NCI-H526 (cell line): ENCODE measurements at places on chromosomes 4 and X.

DNA sequence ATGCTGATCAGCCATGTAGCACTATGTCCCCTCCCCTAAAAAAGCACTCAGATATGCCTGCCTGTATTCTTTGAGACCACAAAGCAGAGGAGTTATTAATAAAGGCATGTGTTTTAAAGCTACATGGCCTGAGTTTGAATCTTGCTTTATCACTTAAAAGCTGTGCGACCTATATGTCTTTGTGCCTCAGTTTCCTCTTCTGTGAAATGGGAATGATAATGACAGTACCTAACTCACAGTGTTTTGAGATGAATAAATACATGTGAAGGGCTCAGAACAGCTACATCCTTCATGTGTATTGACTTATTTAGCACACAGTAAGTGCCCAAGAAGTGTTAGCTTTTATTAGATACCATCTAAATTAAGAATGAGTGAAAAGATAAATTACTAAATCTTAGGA, 180.0 kb downstream of the WDFY3 start:
- no peak for DNase-seq

- DNase-seq, result no peak
These were observed 315.4 kb upstream of the GRIA3 start for GRCh38 chrX:122868631-122869030.

GRCh38 chr4:149555799-149556198, 259.8 kb downstream of the IQCM start:
- DNase-seq, result no peak

GRCh38 chr4:38101563-38101962, 141.4 kb downstream of the PTTG2 start:
- no peak for DNase-seq

DNA sequence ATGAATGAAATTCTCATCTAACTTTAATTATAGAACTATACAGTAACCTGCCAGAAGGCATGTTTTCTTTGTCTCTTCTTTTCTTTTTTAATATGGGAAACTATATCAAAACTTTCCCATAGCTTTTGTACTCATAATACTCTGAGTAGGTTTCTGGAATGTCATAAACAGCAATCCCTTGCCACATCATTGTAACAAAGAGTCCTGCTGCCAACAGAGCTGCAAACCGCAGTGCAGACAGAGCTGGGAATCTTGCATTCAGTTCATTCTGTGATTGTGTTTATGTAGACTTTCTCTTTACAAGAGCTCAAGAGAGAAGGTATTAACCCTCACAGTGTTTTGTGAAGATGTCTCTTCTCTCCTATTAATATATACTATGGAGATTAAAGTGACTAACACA, 304.4 kb upstream of the SLIT2 start:
- no peak for DNase-seq

- DNase-seq, result no peak
These were observed 9.2 kb upstream of the BGN start for GRCh38 chrX:153485396-153486080.

DNA sequence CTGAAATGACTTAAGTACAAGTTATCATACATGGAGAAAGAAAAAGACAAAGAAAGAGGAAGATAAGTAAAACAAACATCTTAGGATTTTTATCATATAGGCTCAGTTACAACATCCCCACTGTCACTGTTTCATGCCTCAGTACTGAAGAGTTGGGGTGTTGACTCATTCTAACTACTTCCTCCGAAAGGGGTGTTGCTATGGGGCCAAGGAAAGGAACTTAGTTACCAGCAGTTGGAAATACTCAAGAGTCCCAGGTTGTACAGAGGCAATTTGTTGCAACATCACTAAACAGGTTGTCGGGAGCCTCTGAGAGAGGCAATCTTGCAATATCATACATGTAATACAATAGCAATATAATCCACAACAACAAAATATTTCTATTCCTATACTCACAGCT, 1264.7 kb downstream of the PCDH7 start:
- DNase-seq, result no peak

- no peak for DNase-seq
These were observed 28.8 kb upstream of the IL13RA1 start for GRCh38 chrX:118698516-118699170.

DNA sequence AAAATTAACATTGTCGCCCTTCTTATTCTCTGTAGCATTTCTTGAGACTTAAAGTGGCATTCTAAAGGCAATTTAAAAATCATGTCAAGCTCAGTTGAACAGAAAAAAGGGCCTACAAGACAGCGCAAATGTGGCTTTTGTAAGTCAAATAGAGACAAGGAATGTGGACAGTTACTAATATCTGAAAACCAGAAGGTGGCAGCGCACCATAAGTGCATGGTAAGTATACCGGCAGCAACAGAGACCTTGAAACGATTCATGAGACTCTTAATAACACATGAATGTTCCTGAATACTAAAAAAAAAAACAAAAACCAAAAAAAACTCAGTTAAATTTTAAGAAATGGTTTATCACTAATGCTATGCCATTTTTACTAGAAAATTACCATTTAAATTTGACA, 82.4 kb upstream of the HPRT1 start:
- peak; percentile 16 for DNase-seq

DNA sequence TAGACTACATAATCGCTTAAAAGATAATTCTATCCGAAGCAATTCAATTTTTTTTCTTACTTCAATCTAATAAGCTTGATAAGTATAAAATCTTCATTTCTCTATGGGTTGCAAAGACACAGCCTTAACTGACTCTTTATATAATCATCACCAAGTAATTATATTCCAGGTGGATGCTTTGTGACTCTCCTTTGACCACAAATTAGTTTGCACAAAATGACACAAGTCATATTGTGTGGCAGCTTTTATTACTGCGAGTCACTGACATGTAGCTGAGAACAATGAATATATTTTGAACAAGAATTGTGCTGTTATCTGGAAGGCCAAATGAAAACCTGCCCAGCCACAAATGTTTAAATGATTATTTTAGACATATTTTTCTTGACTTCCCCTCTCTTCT, 1727.8 kb downstream of the ARAP2 start:
- DNase-seq, result no peak

- no peak for DNase-seq
These were observed 17.0 kb upstream of the LNX1 start for GRCh38 chr4:53608242-53608641.

- no peak for DNase-seq
These were observed 832.4 kb downstream of the STIM2 start for GRCh38 chr4:27692868-27693634.

GRCh38 chrX:84078991-84079390, 109.0 kb downstream of the RPS6KA6 start:
- no peak for DNase-seq

GRCh38 chr4:185062606-185063005, 44.3 kb downstream of the HELT start:
- no peak for DNase-seq

DNA sequence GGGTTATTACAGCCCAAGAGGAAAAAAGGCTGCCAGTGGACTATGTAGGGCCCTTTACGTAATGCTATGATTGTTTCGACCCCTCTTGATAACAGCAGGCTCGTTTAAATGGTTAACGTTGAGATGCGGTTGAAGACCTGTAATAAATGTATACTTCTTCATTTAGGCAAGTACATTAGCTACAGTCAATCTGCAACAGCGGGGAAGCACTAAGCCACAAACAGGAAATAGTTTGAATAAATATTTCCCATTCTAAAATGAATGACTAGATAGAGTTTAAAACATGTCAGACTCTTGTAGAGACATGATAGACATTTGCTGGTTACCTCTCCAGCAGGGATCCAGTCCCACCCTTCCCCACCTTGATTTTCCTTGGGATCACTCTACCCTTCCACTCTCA, 38.1 kb upstream of the STIM2 start:
- no peak for DNase-seq

DNA sequence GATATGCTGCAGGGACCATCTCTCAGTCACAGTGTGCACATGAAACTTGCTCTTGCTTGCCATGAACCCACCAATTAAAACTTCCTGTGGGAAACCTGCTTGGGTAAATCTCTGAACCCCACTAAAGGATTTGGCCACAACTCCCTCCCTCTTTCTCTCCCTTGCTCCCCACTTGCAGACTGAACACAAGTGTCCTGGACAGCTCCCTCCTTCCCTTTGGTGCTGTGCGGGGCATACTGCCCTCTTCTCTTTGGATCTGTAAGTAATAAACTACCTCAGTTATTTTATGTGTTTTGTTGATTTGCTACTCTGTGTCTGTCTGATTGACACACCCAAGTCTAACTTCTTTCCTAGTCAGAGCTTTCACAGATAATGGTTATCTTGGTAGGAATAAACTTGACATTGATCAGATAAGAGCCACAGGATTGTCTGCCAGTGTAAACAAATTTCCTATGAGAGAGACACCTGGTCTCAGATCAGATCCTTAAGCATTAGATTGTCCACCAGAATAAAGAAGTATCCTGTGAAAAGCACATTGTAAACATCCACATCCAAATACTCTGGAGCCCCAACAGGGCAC, 41.8 kb downstream of the SULT1E1 start:
- DNase-seq, result no peak

DNA sequence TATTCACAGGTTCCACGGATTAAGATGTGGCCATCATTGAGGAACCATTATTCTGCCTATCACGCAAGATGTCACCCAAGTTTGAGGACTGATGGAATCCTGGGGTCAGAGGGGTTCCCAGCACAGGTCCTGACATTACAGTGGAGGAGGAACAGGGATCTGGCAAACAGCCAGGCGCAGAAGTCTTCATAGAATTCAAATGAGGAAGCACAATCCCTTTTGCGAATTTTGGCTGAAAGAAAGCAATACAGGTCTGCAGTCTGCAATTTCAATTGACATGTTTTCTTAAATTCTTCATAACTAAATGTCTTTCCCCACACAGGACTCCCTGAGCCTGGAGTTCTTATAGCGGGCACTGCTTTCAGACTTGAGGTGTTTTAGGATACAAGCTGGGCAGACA, 14.5 kb downstream of the DOCK11 start:
- no peak for DNase-seq

- DNase-seq, result no peak
These were observed 14.5 kb downstream of the SLC2A9 start for GRCh38 chr4:10006601-10007435.

DNA sequence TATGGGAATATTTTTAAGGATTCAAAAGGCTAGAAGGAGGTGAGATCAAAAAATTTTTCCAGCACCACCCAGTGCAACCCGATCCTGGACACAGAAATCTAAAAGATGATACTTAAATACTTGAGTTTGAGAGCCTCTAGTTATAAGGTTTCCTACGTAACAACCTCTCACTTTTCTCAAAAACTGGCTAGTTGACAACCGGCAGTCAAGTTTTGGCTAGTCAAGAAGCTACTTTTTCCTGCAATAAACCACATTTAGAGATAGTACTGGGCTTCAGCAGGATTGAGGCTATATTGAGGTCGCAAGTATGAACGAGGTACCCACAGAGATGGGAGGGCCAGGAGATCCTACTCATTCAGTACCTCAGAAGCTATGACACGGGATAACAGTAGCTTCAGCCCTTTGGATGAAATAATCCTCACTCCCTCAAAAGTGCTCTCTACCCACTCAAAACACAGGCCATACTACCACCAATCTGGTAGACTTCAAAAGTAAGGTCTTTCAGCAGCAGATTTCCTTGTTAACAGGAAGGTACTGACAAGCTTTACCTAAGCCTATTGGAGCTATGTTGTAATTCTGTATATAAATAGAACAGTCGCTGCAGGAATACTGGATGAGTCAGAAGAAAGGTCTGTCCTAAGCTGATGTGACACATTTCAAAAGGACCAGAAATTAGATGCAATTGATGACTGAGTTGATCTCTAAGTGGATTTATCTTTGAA, 1.5 kb upstream of the TSPAN5 start:
- no peak for DNase-seq

- no peak for DNase-seq
These were observed 126.6 kb downstream of the HNRNPD start for GRCh38 chr4:82247171-82247570.

GRCh38 chrX:37425370-37425769, 76.2 kb downstream of the PRRG1 start:
- DNase-seq, result no peak

DNA sequence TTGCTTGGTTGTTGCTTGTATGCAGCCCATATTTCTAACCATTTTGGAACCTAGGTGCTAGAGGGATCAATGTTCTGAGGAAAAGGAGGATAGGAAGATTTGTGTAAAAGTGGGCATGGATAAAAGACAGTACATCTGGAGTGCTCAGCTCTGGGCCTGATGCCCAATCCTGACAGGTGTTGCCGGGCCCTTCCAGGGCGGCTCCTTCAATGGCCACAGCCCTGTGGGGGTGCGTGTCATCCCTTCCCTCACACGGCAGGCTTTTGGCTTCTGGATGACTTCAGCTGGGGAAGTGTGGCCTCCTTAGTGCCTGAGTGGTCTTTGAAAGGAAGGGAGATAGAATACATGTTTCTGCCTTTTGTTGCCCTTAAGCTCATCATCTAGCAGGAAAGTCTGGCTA, 47.2 kb downstream of the NELFA start:
- DNase-seq, result no peak

DNA sequence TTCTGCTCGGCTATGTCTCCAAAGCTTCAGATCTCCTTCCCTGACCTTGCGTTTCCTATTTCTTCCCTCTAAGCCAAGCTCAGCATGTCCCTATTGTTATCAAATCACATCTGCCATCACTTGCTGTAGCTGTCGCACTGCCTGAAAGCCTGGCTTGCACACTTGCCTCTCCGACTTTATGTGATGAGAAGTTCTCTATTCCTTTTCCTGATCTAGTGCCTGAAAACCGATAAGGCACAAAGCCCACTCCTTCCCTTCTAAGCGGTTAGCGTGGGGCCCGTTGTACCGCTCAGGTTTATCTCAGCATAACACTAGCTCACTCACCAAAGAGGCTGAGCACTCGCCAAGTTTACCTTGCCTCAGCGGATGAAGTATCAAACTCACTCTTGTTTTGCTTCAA, 816 bp downstream of the NMU start:
- peak; percentile 60 for DNase-seq

GRCh38 chr4:111718763-111719559, 426.3 kb upstream of the FAM241A start:
- DNase-seq, result no peak

GRCh38 chr4:154709550-154709949, 34.2 kb upstream of the LRAT start:
- no peak for DNase-seq

GRCh38 chr4:110198435-110199416, at the start of gene ELOVL6:
Gene ELOVL6, minus strand, starts transcription at chr4:110198615. Its CDS starts 280 bp downstream, at chr4:110198335.
- peak; percentile 84 for DNase-seq

DNA sequence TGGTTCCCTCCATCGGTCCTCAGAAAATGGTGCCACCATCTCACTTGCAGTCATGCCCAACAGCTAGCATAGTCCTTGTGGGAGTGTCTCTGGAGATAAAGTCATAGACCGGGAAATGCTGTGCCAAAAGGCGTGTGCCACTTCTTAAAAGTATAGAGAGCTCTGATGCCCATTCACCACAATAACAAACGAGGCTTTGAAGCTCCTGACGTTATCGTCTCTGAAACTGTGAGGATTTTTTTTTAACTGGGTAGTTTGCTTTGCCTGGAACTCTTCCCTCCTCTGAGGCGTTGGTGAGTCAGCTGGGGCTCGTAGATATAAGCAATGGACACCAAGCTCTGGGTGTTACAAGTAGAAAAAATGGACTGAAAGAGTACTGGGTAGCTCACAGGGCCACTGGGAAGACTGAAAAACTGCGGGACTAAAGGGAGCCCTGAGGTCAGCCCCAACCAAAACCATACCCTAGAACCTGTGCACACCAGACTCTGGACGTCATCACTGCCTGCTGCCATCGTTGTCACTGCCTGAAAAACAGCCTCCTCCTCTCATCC, 89.4 kb upstream of the TRIM2 start:
- no peak for DNase-seq
